ENCODE measurements at places on chromosomes 4 and X.

DNA sequence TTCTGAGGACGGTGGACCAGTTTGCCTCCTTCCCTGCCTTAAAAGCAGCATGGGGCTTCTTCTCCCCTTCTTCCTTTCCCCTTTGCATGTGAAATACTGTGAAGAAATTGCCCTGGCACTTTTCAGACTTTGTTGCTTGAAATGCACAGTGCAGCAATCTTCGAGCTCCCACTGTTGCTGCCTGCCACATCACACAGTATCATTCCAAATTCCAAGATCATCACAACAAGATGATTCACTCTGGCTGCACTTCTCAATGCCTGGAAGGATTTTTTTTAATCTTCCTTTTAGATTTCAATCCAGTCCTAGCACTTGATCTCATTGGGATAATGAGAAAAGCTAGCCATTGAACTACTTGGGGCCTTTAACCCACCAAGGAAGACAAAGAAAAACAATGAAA is 255.3 kb downstream of the RAPGEF2 start:
- no peak for DNase-seq

GRCh38 chr4:31366041-31366440 is 645.9 kb downstream of the PCDH7 start:
- no peak for DNase-seq

GRCh38 chr4:125773931-125774330 is 459.2 kb downstream of the FAT4 start:
- DNase-seq: no peak

DNA sequence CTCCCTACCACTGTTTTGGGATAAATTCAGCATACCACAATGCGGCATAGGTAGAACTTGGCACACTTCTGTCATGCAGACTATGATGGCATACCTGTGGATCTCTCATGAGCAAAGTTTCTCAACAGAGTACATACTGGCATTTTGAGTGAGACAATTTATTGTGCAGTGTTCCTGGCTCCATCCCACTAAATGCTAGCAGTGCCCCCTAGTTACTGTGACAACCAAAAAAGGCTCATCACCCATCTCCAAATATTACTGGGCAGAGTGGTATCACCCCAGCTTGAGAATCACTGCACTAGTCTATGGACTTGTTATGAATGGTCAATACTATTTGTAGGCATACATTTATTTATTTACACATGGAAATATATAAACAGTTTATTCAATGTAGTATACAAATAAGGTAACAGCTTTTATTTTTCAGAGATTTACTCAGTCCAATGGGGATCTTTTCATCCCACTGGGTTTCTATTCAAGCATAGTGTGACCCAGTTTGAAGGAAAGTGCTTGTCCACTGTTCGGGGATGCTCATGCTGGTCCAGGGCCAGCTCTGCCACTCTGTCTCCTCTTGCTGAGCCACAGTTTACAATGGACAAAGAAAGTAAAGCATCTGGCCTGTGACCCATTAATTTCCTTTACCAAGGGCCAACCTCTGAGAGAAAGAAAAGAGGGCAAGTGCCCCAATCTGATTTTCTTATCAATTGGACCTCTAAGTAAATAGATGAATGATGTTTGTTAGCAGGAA is 81.0 kb upstream of the IL2 start:
- no peak for DNase-seq

- DNase-seq: no peak
Observed at GRCh38 chr4:128951316-128951715, 141.8 kb downstream of the JADE1 start.

DNA sequence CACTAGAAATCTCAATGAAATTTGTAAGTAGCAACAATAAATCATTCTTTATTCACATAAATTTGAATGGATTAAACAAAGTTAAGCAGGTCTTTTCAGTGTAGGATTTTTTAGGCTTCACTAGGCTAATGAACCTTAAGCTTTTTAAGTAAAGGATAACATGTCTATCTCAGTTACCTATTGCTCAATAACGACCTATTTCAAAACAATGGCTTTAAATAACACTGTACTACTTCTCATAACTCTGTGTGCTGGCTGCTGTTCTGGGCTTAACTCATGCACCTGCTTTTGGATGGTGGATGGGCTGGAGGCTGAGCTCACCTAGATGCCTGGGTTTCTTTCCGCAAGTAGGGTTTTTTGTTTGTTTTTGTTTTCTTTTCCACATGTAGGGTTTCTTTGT is 495.0 kb upstream of the SLIT2 start:
- DNase-seq: no peak

DNA sequence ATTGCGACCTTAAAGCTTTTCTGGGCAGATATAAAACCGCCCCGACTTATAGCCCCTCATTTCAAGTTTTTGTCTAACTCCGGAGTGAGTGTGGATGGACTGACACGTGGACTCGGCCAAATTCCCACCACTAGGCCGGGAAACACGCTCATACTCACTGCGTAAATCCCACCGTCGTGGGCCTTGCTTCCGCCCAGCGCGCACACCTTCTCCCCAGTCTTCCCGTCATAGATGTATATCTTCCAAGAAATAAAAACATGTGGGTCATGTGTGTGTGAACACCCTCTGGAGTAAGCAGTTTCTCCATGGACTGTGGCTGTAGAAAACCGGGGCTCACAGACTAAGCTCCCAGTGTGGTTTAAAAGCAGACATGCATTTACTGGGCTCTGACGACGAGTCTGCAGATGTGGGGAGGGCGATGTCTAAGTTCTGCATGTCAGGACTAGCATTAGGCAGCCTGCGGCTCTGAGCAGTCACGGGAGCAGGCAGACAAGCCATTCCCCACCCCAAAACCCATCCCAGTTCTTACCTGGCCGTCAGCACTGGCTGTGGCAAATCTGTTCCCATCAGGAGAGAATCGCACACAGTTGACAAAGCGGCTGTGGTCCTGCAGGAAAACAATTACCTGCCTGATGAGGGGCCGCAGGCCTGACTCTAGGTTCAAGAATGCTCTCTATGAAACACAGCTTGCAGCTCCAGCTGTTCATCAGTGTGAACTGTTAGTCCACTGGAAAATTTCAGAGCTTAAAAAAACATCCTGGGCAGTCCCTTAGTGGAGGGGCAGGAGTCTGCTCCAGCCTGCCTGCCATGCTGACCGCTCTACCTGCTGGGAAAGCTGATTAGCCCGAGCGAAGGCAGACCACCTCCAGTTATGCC is 28.2 kb downstream of the WDR1 start:
- DNase-seq: no peak

DNA sequence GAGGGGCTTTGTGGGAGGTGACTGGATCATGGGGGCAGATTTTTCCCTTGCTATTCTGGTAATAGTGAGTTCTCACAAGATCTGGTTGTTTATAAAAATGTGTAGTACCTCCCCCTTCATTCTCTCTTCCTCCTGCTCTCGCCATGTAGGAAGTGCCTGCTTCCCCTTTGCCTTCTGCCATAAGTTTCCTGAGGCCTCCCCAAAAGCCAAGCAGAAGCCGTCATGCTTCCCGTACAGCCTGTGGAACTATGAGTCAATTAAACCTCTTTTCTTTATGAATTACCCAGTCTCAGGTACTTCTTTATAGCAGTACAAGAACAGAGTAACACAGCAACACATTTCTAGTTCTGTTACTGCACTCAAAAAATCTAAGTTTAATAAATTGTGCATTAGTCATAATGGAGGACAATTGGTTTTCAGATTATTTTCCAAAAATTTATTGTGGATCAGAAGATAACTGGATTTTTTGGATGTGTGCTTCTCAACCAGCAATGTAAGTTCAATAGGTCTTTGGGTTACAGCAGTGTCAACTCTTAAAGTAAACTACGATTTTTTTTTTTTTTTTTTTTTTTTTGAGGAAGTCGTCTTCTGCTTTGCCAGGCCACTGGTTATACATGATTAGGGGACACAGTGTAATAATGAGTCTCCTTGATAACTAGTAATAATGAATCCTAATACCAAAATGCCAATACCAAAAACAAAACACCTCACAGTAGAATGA is 69.9 kb downstream of the CHIC2 start:
- no peak for DNase-seq
